Hematopoietic multipotent progenitor cell treated with erythropoietin and hydrocortisone succinate and interleukin-3 and kit ligand, for 4 days (in vitro differentiated cells): ENCODE measurements at places on chromosomes 3 and 15.

GRCh38 chr3:1404270-1404962 lies 311.6 kb downstream of the CNTN6 start:
- no peak for DNase-seq

DNA sequence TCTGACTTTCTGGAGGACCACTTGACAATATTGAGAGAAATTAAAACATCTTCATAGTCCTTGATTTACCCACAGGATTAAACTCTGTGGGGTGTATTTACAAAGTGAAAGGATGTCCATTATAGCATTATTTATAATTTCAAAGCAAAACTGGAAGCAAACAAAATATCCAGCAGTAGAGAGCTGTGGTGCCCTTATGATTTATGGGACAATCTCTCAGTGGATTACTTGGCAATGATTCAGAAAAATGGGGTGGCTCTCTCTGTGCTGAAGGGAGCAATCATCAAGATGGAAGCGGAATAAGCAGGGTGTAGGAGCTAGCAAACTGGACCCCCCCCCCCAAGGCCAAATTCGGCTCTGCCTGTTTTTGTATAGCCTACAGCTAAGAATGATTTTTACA lies 9.0 kb downstream of the PPCDC start:
- peak; percentile 33 for DNase-seq

DNA sequence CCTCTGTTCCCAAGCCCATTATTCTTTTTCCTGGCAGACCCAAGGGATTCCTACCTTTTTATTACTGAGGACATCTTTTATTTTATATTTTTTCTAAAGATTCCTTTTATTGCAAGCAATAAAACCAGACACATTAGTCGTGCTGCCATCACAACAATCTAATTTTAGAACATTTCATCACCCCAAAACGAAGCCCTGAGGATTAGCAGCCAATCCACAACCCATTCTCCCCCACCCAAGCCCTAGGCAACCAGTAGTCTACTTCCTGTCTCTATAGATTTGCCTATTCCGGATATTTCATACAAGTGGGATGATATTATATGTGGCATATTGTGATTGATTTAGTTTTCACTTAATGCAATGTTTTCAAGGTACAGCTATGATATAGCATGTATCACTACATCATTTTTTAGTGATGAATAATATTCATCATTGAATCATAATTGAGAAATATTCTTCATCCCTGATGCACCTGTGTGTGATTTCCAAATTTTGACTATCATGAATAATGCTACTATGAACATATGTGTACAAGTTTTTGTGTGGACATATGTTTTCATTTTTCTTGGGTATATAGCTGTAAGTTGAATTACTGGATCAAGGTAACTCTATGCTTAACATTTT lies 65.7 kb downstream of the IL1RAP start:
- no peak for DNase-seq

DNA sequence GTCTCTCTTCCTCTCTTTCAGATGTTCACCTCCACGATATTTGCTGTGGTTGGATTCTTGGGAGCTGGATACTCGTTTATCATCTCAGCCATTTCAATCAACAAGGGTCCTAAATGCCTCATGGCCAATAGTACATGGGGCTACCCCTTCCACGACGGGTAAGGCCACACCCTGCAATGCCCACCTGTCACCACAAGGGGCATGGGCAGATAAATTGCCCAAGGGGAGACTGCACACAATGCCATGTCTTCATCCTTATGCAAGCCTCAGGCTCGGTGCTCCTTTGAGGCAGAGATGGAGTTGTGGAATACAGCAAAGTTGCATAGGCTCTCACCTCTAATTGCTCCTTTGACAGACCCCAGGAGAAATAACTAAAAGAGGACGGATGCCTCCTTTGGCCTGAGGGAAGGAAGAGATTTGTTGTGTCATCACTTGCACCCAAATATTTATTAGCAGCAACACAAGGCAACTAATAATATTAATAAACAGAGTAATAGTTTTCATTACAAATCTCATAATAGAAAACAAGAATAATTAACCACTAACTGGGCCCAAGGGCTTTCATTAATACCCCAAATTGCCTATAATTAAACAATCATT lies 13.2 kb downstream of the TM4SF4 start:
- DNase-seq, result peak; percentile 61

GRCh38 chr15:61421470-61421869 lies 192.4 kb upstream of the RORA start:
- no peak for DNase-seq

DNA sequence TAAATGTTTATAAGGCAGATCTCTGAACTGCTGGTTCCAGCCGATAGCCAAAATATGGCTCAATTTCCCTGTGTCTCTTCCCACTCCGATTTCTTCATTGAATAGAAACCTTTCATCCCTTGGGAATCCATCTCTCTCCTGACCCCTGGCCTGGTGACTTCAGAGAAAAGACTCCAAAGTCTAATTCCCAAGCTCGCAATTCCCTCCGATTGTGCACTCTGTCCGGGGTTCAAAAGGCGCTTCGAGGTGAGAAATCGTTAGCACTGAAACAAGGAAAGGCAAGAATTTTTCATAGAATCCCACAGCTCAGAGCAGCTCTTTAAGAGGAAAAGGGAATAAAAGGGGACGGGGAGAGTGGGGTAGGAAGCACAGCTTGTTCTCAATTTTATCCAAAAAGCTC lies 18.4 kb upstream of the RAD18 start:
- DNase-seq, result no peak

DNA sequence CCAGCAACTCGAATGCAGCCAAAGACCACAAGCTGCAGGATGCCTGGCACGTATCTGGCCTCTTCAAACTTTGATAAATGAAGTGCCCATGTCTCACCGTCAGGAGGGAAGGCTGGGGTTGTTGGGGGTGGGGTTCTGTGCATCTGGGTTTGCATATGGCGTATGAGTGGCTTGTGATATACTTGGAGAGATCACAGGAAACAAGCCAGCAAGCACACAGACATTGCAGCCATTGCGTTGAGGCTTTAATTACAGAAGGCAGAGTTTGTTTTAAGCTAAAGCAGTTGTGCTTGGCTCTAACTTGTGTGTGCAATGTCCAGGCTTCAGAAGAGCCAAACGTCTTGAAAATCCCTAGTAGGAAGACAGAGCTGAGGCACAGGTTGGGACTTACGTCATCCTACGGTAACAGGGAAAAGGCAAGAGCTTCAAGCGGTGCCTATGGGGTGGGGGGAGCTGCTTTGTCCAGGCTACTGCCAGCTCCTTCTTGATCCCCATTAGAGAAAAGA lies 109.2 kb downstream of the ASB7 start:
- peak; percentile 16 for DNase-seq

DNA sequence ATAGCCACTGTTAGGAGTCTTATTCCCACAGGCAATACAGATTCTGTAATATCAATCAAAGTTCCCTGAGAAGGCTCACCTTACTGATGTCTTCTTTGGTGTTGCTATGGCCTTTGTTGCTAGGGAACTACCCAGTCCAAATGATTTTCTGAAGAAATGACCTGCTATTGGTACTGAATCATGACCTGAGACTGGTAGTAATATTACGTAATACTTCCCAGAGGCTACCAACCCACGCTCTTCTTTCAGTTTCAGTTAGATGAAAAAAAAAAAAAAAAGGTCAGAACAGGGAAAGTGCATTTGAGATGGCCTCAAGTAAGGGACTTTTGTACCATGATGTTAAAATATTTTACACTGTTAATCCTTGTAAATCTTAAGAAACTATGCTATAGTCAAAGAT lies 1092.5 kb upstream of the EPHA6 start:
- DNase-seq, result peak; percentile 1

DNA sequence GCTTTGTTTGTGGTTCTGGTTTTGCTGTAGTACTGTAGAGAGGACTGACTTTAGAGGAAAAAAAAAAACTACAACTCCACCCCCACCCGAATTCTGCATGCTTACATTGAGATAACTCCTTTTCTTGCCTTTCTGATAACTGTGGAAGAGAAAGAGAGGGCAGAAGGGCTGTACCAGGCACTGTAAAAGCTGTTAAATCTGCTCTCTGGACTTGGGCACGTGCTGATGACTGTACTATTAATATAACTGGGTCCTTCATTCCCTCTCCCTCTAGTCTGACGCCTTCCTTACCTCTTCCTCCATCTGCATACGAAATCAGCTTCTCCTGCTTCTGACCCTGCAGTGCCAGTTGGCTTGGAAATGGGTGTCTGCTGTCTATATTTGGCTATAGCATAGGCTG lies 15.0 kb downstream of the MAPKBP1 start:
- DNase-seq, result peak; percentile 87

GRCh38 chr15:78605680-78606079 lies 15.1 kb downstream of the CHRNA3 start:
- no peak for DNase-seq

- no peak for DNase-seq
These were observed 80.3 kb upstream of the EOMES start for GRCh38 chr3:27802425-27802824.

DNA sequence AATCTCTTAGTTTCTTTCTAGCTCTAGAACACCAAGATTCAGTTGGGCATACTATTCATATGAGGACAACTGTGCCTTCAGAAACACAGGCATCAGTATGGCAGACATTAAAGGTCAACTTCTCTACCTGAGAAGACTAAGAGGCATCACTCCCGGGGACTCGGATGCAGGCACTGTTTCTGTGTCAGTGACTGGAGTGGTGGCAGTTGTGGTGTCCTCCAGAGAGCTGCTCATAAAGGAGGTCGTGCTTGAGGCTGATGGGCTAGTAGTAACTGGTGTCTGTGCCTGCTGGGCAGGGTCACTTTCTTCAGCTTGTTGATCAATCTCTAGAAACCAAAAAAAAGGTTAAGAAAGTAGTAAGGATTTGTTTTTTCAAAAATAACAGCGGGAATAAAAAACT lies 75.2 kb downstream of the FBXL22 start:
- no peak for DNase-seq
